ENCODE measurements at places on chromosomes 3 and 15. TPM values are rescaled to one million over a fixed set of nuclear protein-coding genes. Genes with fewer than 3 reads are reported as not detected.

The GATA2 gene
- total RNA-seq: 0.90 TPM

GRCh38 chr3:55272031-55272645 lies 215.0 kb downstream of the WNT5A start:
- DNase-seq: no peak

DNA sequence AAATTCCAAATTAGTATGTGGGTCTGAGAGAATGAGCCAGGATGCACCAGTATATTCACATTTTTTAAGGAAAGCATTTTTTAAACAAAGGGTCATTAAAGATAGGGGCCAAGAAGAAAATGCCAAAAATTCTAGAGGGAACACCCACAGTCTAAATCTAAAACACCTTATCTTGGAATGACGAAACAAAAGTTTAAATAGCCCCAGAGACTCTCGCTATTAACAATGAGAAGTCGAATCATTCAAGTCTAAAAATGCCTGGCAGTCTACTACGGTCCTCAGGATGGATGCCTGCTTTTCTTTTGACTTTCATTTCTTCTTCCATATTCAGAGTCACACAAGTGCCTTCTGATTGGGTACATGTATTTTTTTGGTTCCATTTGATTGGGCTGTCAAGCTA lies 66.3 kb downstream of the SSUH2 start:
- no peak for DNase-seq

DNA sequence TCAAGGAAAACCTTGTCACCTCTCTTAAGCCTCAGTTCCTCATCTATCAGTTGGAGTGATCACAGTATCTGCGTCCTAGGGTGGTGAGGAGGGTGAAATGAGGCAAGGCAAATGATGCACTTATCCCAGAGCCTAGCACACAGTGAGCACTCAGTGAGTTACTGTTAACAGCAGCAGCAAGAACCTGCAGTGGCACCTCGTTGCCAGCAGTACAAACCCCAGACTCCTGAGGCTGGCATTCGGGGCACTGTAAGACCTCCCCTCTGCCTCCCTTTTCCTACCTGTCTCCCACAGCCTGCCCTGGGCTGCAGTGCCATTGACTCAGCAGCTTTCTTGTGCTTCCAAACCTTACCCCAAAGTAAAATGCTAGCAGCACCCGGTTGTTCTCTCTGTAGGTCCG lies 82.9 kb upstream of the EIF1B start:
- DNase-seq: no peak

GRCh38 chr3:108125550-108126071 lies 34.8 kb upstream of the CD47 start:
- DNase-seq: no peak

- no peak for DNase-seq
Measured at GRCh38 chr3:54663501-54664011, 264.3 kb downstream of the LRTM1 start.

The OCA2 gene
- total RNA-seq: 0.23 TPM

GRCh38 chr3:176167272-176167671 lies 1030.0 kb downstream of the TBL1XR1 start:
- no peak for DNase-seq

- DNase-seq: no peak
Measured at GRCh38 chr15:66724732-66725463, 22.9 kb downstream of the SMAD6 start.

GRCh38 chr15:38440353-38441129 lies 13.4 kb upstream of the FAM98B start:
- DNase-seq: peak; percentile 40

The APOD gene
- 2.8 TPM for total RNA-seq

GRCh38 chr15:31245756-31246155 lies 80.9 kb upstream of the KLF13 start:
- no peak for DNase-seq

The CKMT1B gene
- total RNA-seq: not detected

The RTP3 gene
- total RNA-seq: not detected

The OR5AC2 gene
- total RNA-seq: not detected

DNA sequence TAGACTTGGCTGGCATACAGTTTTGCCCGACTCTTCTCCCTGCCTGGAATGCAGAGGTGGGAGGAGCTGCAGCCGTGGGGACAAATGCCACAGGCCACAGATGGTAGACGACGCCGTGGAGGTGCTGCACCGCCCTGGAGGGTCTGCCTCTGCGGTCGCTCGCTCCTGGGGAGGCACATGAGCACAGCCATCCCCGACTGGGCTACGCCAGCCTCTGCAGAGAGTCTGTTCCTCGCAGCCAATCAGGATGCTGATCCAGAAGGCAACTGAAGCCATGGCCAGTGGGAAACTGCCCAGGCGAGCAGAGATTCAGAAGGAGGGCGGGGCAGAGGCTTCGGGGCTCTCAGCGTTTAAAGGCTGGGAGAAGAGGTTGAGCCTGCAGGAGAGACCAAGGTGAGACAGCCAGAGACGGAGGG lies 11.9 kb upstream of the LRRC15 start:
- DNase-seq: no peak

GRCh38 chr3:173552526-173552925 lies 155.0 kb downstream of the NLGN1 start:
- DNase-seq: no peak

The RAB27A gene
- total RNA-seq: 5.6 TPM

The SOX14 gene
- not detected for total RNA-seq

- DNase-seq: no peak
Measured at GRCh38 chr15:20645956-20646355, 104.4 kb upstream of the GOLGA6L6 start.

GRCh38 chr15:43215961-43216360 lies 4.9 kb downstream of the EPB42 start:
- peak; percentile 48 for DNase-seq

DNA sequence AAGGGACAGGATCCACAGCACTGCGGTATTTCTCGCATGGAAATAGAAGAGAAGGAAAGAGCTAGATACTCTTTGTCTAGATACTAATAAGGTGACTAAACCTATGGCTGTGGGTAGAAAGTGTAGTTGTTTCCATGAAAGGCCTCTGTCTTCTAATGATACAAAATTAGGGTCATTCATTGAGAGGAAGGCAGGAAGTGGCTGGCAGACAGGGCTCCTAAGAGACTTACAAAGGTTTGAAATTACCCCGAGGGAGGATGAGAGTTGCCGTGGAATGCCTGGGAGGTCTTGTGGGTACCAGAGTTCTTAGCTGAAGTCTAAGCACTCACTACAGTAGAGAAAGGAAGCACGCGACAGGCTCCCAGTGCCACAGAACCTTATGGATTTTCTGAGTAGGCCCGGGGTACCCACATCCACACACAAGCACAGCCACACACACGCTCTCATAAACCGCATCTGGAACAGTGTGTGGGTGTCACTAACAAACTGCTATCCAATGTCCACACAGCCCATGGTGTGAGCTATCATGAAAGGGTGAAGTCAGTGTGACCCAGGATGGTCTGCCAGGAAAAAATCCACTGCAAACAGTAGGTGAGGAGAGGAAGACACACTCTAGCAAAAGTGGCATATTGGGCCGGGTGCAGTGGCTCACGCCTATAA lies 221.4 kb downstream of the FAM43A start:
- DNase-seq: no peak

DNA sequence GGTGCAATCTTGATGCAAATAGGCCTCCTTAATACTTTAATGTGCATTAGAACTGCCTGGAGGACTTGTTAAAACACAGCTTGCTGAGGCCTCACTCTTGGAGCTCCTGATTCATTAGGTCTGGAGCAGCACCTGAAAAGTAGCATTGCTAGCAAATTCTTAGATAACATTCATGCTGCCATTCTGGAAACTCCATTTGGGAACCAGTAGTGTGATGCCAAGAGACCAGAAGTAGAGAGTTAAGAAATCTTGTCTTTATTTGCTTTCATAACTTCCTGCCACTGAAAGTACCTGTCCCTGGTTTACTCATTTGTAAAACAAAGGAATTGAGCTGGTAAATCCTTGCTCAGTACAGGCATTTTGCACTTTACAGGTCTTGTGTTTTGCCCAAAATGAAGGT lies 72.0 kb downstream of the RAP2B start:
- DNase-seq: no peak

The PLSCR4 gene
- total RNA-seq: 3.1 TPM

The FEZF2 gene
- not detected for total RNA-seq

- no peak for DNase-seq
Measured at GRCh38 chr3:106067711-106068110, 198.9 kb upstream of the CBLB start.

DNA sequence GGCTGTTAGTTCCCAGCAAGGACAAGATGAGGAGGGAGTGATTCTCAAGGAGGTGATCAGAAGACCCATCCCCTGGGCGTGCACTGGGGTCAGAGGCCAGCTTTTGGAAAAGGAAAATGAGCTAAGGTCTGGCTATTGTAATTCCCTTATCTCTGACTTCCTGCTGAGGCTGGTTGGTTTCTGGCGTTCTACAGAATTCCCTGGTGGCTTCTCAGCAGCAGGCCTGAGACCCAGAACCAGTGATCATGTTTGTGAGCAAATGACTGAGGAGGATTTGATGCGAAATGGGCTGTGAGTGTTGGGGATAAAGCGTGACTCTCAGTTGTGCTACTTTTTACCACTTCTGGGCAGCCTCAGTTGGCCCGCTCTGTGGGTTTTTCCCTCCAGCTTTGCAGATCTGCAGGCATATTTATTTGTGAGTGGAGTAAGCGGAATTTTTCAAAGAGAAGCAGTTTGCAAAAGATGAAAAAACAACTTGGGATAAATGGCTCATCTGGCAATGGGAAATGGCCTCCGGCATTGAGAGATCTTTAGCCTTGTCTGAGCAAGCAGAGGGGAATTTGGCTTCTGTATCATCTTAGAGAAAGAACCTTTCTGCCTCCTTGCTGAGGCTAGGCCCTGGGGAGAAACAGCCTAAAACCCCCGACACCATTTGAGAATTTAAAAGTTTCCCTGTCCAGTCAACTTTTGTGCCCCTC lies 102.7 kb downstream of the SLCO3A1 start:
- DNase-seq: no peak

DNA sequence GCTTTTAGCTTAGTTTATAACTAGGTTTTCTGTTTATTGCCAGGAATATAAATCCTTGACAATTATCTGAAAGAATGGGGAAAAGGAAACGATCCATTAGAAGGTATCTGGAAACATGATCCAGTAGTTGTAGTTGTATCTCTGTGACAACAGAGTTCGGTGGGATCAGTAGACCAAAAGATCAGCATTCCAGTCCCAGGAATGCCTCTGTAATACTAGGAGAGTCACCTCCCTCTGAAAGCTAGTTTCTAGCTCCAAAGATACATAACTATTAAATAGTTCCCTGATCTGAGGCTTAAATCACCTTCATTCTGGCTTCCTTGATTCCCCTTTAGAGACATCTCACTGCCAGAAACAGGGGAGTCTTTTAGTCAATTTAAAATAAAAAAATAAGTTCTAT lies 34.1 kb downstream of the MB21D2 start:
- DNase-seq: no peak

- peak; percentile 67 for DNase-seq
Measured at GRCh38 chr15:38690719-38691332, 126.2 kb upstream of the RASGRP1 start.
